Femur (tissue), 1 donor: ENCODE measurements at places on chromosomes 1 and 21.

- no peak for DNase-seq
Observed at GRCh38 chr1:175870217-175870616, 126.8 kb upstream of the TNR start.

DNA sequence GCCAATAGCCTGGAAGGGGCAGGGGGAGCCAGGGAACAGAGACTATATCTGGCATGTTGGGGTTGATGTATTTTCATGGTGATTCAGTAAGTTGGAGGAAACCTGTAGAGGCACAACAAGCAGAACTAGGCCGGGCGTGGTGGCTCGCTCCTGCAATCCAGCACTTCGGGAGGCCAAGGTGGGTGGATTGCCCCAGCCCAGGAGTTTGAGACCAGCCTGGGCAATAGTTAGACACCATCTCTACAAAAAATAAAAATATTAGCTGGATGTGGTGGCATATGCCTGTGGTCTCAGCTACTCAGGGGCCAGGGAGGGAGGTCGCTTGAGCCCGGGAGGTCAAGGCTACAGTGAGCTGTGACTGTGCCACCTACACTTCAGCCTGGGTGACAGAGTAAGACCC is 10.1 kb upstream of the PTCH2 start:
- DNase-seq, result no peak

- DNase-seq, result no peak
Observed at GRCh38 chr1:92931691-92932090, 29.6 kb downstream of the DIPK1A start.

DNA sequence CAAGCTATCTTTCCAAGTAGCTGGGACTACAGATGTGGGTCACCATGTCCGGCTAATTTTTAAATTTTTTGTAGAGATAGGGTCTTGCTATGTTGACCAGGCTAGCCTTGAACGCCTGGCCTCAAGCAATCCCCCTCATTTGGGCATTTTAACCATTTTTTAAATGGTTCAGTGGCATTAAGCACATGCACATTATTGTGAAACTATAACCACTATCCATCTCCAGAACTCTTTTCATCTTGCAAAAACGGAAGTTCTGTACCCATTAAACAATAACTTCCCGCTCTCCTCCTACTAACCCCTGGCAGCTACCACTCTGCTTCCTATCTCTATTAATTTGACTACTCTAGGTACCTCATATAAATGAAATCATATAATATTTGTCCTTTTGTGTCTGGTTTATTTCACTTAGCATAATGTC is 4.8 kb upstream of the IL6R start:
- DNase-seq, result no peak

GRCh38 chr1:198829944-198830343 is 191.1 kb downstream of the PTPRC start:
- no peak for DNase-seq

GRCh38 chr1:235784950-235785349 is 81.8 kb downstream of the LYST start:
- no peak for DNase-seq

DNA sequence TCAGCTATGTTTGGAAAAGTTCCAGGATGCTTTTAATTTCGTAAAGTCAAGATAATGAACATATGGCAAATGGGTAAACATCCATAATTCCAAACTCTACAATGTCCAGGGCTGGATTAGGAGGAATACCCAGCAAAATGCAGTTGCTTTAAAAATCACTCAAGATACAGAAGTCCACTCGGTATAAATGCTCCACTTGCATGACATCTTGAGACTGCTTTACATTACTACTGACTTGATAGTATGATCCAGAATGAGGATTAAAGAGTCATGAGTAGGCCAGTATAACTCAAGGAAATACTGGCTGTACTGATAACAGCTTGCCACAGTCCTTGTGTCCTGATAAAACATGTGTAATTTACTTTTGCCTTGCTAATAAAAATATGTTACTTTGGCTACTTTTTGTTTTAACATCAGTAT is 58.3 kb upstream of the ANGPTL3 start:
- DNase-seq, result no peak

GRCh38 chr1:229892515-229893117 is 174.4 kb upstream of the GALNT2 start:
- DNase-seq, result no peak

DNA sequence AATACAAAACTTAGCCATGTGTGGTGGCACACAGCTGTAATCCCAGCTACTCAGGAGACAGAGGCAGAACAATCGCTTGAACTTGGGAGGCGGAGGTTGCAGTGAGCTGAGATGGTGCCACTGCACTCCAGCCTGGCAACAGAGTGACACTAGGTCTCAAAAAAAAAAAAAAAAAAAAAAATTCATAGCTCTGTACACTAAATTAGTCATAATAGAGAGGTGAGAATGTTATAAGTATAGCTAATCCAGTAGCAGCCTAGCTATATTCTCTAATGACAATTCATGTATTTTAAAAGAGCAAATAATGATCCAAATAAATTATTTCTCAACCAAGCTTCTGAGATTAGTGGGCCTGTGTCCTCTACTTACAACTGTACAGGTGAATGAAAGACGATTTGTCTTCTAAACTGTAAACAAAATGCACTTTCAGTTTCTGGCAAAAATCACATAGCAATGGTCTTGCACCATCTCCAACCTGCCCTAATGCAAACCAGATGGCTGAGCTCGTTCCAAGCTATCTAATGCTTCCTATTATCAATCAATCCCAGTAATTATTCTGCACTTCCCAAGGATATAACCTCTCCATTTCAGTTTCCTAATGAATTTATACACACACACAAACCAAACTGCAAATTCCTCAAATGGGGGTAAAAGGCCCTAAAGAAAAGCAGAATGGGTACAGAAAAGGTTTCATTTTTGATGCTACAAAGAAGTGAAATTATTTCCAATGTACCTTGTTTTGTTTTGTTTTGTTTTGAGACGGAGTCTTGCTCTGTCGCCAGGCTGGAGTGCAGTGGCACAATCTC is 56.5 kb downstream of the GATAD2B start:
- no peak for DNase-seq
